Hematopoietic multipotent progenitor cell treated with erythropoietin and hydrocortisone succinate and interleukin-3 and kit ligand, for 6 days (in vitro differentiated cells): ENCODE measurements at places on chromosomes 5 and 9.

DNA sequence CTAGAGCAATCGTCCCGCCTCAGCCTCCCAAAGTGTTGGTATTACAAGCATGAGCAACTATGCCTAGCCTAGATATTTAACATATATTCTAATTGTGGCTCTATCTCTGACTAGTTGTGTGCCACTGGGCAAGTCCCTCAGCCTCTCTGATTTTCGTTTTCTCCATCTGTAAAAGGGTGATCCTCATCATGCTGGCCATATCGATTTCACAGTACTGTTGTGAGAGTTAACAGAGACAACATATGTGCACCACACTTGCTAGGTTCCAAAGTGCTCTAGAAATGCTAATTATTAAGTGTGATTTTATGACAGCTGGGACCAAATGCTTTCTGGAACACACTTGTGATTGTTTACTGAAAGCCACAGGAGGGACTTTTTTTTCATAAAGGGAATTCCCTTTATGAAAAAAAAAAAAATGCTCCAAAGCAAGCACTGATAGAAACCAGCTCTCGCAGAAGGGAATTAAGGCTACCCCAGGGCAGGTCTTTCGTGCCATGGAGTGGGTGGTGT lies 78.5 kb upstream of the EPB41L4B start:
- DNase-seq = no peak

- DNase-seq = no peak
These were observed 16.9 kb downstream of the CAMSAP1 start for GRCh38 chr9:135890190-135891026.

DNA sequence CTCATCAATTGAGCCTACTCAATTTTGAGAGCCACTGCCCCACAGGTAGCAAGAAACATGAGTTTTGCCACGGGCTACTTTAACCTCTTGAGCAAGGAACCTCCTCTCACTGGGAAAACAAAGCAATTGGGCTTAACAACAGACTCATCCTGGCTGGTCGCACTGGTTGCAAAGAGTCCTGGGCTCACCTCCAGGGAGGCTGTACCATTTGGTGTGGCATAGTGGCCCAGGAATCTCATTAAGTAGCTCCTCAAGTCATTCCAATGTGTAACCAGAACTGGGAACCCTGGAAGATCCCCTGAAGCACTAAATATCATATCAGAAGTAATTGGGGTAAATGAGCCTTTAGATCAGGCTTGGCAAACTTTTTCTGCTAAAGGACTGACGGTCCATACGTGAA lies 78.5 kb downstream of the MYO10 start:
- DNase-seq = no peak

GRCh38 chr9:128503870-128504269 lies 649 bp upstream of the GLE1 start:
- DNase-seq = peak; percentile 33

GRCh38 chr9:72734631-72735030 lies 213.2 kb downstream of the TMC1 start:
- DNase-seq = peak; percentile 19

GRCh38 chr9:123834889-123835562 lies 94.9 kb downstream of the DENND1A start:
- DNase-seq = peak; percentile 82

DNA sequence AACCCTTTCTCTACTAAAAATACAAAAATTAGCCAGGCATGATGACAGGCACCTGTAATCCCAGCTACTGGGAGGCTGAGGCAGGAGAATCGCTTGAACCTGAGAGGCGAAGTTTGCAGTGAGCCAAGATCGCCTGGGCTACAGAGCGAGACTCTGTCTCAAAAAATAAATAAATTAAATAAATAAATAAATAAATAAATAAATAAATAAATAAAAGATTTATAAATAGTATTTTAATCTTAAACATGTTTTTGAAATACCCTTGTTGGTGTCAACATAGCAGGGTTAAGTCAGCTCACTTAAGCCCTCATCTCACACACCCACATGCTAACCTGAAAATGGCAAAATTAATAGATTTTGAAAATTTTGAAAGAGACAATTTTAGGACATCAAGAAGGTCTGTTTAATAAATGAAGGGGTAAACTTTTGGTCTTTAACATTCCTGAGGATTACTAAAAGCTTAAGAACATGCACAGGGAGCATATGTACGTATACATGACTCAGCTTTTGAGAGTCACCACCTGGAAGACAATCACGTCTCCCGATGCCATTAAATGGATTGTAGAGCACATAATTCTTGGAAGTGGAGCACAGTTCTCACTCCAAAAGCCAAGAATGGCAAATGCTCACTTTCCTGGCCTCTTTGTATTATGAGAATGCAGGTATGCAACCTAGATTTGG lies 202.5 kb downstream of the GDNF start:
- no peak for DNase-seq

- no peak for DNase-seq
These were observed 9.7 kb upstream of the PRKACG start for GRCh38 chr9:69023650-69024049.

- DNase-seq = no peak
These were observed 229.3 kb downstream of the PCSK1 start for GRCh38 chr5:96203761-96204160.

DNA sequence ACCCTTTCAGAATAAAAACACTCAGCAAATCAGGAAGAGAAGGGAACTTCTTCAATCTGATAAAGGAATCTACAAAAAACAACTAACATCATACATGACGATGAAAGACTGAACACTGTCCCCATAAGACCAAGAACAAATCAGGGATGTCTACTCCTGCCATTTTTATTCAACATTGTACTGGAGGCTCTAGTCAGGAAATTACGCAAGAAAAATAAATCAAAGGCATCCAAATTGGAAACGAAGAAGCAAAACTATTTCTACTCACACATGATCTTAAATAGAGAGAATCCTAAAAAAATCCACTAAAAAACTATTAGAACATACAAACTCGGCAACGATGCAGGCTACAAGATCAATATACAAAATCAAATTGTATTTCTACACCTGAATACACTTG lies 42.3 kb downstream of the IPPK start:
- DNase-seq = no peak

DNA sequence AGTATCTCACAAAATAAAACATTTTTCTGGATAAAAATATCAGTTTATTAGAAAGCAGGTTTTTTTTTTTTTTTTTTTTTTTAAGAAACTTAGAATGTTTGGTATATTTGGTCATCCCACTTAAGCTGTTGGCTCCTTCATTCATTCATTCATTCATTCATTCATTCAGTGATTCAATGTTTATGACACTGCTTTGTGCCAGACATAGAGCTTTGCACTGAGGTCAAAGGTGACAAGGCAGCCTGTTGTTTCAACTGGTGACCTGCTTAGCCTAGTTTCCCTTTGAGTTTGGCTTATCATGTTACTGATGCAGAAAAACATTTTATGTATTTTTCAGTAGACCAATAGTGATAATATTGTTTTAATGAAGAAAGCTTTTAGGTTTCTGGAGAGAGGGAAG lies 23.5 kb downstream of the CPEB4 start:
- DNase-seq = no peak

DNA sequence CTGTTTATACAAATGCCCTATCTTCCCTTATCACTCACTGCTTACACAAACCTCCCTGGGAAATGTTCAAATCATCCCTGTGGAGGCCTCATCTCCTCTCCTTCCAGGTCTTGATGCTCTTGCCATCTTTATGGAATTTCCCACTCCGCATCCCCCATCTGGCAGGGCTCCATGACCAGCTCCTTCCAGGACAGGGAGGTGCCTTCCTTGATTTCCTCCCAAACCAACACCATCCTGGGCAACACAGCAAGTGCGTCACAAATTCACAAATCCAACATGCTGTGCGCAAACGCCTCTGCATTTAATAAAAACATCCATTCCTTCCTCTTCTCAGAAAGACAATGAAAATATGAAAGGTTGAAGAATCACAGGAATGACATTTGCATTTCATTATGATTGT lies 51.7 kb downstream of the EPB41L4A start:
- no peak for DNase-seq

GRCh38 chr9:18357321-18357720 lies 116.6 kb upstream of the ADAMTSL1 start:
- DNase-seq = no peak

- DNase-seq = no peak
These were observed 259.6 kb downstream of the CDH12 start for GRCh38 chr5:22593592-22593991.
